ENCODE measurements at places on chromosomes 2 and 18. TPM values are rescaled to one million over a fixed set of nuclear protein-coding genes. Genes with fewer than 3 reads are reported as not detected.

RAD51AP2 gene
- 0.12 TPM for polyA plus RNA-seq

PUM2 gene
- 61.8 TPM for polyA plus RNA-seq

SCN2A gene
- polyA plus RNA-seq, result 0.30 TPM

B3GNT7 gene
- 0.12 TPM for polyA plus RNA-seq

FAP gene
- not detected for polyA plus RNA-seq

ADGRF3 gene
- polyA plus RNA-seq, result 1.5 TPM

- no peak for DNase-seq
Measured at GRCh38 chr2:23169896-23170295, 215.1 kb upstream of the KLHL29 start.

DNA sequence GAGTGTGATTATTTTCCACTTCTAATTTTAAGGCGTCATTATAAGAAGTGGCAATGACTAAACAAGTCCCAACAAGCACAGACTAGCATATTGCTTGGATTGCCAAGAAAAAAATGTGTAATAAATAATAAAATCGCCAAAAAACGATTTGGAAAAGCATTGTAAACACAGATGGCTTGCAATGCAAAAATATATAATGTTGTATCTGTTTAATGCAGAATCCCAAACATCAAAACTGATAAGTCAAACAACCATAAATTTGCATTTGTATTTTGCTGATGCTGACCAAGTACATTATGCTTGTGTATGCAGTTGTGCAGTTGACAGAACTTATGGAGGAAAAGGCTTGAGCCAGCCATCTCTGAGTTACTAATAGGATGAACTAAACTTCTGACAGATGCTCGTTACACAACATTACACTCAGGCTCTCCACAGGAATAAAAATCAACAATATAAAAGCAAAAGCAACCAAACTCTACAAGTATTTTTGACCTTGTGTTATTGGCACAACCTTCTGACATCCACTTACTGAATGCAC lies 68.1 kb downstream of the DNER start:
- DNase-seq, result no peak

GRCh38 chr2:130727286-130727924 lies 1.5 kb upstream of the GPR148 start:
- no peak for DNase-seq

DNA sequence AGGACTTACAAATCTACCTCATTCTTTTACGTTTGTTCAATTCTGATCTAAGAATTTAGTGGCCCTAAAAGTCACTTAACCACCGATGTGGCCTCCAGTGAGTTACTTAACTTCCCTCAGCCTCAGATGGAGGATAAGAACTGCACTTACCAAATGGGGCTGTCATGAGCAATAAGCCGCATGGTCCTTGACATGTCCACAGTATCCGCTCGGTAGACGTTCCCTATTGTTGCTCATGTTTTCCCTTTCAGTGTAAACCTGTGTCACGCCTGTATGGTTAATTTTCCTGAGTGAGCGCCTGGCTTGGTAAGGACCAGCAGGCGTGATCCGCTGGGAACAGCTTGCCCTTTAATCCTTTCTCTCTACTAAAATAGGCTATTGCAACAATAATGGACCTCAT lies 20.3 kb downstream of the SEC11C start:
- no peak for DNase-seq

DNA sequence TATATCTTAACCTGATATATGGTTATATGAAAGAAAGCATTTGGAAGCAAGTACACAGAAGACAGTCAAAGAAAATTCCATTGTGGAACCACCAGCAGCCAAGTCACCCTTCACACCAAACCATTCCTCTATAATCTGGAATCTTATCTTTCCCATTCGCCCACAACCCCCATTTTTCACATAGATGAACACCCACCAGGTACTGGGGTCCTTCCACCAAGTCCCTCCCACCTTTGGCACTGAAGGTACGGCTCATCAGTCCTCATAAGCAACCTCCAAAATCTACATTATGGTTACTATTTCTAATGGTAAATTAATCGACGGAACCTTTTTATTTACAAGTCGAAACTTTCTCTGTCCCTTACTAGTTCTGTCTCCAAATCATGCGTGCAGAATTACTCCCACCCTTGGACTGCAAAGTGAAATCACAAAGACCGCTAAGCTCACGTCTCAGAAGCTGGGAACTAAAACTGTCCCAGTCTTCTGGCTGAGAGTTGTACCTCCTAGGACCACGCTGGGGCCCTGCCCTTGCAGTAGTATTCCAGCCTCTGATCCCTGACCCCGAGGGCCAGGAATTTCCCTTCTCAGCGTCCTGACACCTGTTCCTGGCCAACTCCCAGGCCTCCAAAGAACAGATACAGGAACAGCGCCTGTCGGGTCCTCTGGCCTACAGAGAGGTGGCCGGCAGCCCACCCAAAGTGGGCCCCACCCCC lies 702 bp downstream of the OLA1 start:
- peak; percentile 70 for DNase-seq

All from HepG2 (cell line).